IPS DF 6.9 (cell line): ENCODE measurements at places on chromosomes 4 and X.

DNA sequence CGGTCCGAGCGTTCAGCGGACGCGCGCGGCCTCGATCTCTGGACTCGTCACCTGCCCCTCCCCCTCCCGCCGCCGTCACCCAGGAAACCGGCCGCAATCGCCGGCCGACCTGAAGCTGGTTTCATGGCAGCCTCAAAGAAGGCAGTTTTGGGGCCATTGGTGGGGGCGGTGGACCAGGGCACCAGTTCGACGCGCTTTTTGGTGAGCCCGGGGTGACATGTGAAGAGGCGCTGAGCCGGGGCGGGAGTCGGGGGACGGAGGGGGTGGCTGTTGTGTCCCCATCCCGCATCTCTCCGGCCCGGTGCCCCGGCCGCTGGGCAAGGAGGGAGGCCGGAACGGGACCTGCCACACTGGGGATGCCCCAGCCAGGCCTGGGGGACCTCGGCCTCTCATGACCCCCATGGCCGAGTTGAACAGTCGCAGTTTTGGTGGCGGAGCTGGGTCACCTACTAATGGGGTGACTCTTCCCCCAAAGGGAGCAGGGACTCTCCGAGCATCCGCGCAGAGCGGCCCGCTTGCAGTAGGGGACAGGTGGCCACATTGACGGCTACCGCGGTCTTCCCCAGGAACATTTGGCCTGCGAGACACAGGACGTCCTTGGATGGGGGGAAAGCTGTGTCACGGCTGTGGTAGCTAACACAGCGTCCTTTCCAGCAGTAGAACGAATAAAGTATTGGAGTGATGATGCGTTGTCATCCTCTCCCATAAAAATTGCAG is at the start of gene GK:
GK (plus strand) TSS at position 9 of the 717 bp plus-strand sequence; CDS start at position 124, 115 bp downstream.
- no peak for DNase-seq

GRCh38 chr4:12173496-12173895 is 744.8 kb upstream of the HS3ST1 start:
- no peak for DNase-seq

- DNase-seq: no peak
Observed at GRCh38 chrX:155334486-155335336, at the start of gene CLIC2. Gene CLIC2, minus strand, starts transcription at chrX:155334614. Its CDS starts 187 bp downstream, at chrX:155334427.

DNA sequence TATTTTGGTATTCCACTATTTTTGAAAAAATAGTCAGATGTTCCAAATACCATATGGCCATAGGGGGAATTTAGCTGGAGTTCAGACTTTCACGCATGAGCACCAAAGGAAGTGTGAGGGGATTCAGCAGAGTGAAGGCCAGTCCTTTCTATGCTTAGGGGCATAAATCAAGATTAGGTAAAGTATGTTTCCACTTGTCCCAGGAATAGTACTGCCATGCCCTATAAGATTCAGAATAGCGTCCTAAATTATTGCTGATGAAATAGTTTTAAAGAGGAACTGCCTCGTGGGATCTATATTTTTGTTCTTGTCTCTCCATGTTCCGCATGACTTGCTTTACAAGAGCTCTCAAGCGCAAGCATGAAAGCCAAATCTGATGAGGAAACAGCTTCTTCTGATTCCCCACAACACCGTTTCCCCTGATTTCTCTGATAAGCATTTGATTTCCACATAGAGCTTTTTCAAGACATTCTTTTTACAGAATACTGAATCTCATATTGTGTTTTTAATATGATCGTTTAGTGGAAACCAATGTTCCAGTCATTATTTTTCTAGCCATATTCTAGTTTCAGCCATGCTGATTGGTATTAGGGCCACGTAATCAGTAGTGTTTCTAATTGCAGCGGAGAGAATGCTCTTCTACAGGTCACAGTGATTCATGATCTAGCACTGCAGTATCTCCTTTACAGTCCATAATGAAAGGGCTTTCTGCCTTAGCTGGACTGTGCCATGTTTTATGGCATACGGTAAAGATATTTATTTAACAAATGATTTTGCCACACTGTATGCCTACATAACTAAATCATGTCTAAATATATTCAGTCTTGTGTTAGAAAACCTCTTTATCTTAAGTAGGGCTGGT is 492.3 kb downstream of the CENPC start:
- no peak for DNase-seq

- no peak for DNase-seq
Observed at GRCh38 chr4:118037955-118038354, 3.7 kb downstream of the NDST3 start.

DNA sequence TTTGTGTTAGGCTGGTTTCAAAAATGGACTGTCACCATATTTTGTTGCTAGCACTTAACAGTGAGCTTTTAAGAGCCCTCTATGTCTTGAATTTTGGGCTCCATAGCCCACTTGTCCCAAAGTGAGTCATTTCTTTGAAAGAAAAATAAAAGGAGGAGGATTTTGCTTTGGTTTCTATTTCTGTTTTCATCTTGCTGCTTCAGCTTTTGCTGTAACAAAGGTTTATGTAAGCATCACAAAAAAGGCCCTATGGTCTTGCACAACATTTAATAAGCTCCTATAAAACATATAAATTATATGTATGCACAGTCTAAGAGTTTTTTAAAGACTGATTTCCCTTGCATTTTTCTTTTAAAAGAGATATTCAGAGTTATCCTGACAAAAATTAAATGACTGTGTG is 105.2 kb downstream of the PHOX2B start:
- DNase-seq: no peak

DNA sequence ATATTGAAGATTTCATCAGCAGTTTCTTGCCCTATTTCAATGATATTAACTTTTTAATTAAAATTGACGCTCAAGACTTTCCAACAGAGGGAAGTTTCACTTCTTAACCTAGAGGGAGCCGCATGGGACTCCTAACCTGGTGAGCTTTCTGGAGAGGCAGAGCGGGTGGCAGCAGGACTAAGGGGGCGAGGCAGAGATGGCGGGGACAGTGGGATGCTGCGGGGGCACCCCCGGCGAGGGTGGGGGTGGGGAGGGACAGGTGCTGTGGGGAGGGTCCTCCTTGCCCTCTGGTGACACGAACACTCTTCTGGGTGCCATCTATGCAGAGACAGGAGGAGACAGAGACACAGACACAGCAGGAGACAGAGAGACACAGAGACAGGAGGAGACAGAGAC is 104.4 kb downstream of the ADRA2C start:
- DNase-seq: no peak

- peak; percentile 9 for DNase-seq
Observed at GRCh38 chr4:138494931-138495330, 252.8 kb upstream of the SLC7A11 start.

DNA sequence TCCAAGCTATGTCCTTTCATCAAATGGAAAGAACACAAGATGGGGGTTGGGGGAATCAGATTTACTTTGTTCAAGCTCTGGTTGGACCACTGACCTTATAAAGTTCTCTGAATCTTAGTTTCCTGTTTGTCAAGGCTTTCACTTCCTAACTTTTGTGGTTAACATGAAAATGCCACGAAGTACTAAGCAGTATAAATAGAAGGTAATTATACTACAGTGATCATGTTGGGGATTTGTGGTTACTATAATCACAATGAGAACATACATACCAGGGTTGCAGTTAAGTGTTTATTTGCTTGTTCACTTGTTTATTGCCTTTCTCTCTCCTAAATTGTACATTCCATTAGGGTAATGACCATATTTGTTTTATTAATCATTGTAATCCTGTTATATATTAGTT is 53.2 kb downstream of the SPRY1 start:
- DNase-seq: no peak

DNA sequence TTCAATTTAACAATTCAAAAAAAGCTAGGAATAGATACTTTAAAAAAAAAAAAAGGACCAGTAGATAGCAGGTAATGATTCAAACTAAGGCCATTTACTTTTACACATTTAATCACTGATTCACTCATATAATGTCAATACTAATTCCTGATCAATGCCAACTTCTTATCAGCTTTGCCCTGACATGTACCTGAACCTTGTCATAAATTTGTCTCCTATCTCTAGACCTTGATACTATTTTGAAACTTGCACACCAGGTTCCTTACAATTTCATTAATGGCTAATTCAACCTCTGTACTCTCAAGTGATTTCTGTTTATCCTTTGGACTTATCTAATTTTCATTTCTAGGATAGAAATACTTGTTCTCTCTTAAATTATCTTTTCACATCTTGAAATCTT is 55.4 kb downstream of the UGT2B4 start:
- no peak for DNase-seq

GRCh38 chr4:184320631-184321030 is 103.0 kb upstream of the ENPP6 start:
- DNase-seq: no peak

GRCh38 chr4:118850488-118851173 is 14.7 kb upstream of the SEC24D start:
- DNase-seq: no peak

DNA sequence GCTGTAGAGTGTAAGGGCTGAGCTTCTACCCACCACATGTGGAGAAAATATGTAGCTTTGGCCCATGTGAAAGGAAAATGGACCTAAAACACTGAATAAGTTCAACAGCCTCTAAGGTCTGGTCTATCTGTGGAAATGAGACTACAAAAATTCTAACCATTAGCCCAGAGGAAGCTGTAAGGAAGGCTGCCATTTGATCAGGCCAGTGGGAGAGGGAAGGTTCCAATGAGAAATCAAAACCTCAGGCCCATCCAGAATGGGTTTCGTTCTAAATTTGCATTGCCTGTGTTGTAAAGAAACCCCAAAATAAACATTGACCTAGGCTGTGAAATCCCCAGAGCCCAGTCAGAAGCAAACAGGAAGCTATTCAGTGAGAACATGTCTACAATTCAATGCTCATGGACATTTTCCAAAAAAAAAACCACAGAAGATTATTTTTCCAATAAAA is 320.4 kb upstream of the SLC7A11 start:
- DNase-seq: no peak

DNA sequence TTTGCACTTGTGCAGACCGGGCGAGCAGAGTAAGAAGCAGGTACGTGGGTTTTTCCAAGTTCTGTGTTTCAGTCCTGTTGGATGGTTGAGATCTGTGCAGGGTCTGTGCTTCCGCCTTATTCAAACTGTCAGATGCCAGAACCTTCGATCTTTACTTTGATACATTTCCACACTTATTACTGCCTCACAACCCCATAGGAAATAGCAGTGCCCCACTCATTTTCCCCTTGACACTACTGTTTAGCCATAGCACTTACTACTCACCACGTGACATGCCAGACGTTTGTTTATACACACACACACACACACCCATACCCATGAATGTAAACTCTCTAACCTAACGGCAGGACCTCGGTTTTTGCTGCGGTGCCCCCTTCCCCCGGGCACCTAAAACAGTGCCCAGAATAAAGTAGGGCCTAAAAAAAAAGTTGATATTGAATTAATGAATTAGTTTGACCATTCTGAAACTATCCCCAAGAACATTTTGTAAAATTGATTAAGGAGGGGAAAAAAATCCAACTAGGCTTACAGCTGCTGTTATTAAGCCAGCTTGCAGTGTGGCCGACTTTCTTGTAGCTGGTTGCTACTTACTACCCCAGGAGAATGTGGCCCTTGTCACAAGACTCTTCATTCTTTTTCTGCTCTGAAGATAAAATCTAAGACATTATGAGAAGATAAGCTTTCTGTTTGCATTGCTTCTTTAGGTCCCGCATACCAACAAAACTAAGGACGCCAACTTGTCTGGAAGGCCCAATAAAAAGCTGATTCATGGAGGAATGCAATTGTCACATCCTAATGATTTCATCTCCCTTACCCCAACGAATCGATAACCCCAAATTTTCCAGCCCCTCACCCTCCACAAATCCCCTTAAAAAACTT is 704 bp upstream of the SEPSECS start:
- DNase-seq: no peak

GRCh38 chr4:25481648-25482047 is 104.6 kb downstream of the ANAPC4 start:
- peak; percentile 45 for DNase-seq

GRCh38 chrX:74187211-74187610 is 116.8 kb upstream of the ZCCHC13 start:
- no peak for DNase-seq

DNA sequence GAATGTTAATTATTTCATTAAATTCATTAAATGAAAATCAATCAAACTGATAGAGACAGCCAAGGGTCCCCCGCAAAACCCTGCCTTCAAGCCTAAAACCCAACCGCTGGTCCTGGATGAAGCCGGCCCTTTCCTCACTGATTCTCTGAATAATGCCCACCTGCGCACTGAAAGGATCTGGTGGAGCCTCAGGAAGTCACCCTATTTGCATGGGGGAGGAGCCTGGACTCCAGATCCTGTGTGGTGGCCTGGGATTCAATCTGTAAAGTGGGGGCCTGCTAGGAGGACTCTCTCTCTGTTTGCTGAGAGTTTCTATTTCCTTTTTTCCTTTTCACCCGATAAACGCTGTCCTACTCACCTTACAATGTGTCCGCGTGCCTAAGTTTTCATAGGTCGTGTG is 97.9 kb upstream of the ADAMTS3 start:
- DNase-seq: peak; percentile 33

GRCh38 chrX:12548746-12549145 is 242.5 kb upstream of the PRPS2 start:
- DNase-seq: no peak
